ENCODE measurements at places on chromosomes 5 and 9.

- DNase-seq, result no peak
Observed at GRCh38 chr5:54581831-54582548, 64.4 kb downstream of the SNX18 start.

DNA sequence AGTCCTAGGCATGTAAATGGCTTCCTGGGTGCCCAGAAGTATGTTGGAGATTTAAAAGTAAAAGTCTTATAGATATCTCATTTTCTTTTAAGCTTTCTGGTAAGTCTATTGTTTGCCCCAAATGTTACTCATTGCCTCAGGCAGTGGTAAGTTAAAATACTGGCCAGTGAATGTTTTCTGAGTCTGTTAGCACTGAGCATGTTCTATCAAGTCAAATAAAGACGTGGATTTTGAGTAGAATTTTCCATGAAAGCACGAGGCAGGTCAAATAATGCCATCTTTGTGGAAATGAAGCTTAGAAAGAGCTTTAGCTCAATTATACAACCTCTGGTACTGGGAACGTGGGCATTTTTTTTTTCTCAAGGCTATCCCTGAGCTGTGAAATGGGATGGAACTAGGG lies 651.3 kb upstream of the ACO1 start:
- no peak for DNase-seq

DNA sequence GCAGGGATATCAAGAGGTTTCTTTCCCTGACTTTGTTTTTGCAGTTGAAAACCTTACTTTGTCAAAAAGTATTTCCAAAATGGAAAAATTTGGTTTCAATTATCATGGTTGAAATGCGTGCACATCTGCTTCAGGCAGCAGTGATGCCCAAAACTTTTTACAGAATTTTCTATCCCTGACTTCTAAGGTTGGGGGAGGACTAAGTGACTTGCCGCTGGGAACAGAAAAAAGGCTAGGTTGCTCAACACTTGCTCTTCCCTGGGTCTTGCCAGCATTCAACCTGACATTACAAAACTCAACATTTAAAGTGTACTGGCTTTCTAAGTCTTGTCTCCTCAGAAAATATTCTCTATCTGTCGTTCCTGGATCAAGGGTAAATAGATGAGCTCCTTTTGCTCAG lies 4.7 kb downstream of the KLHL3 start:
- no peak for DNase-seq

- DNase-seq, result no peak
Observed at GRCh38 chr9:92187989-92188714, 72.9 kb upstream of the SPTLC1 start.

GRCh38 chr5:107858788-107859187 lies 188.1 kb upstream of the EFNA5 start:
- no peak for DNase-seq

- DNase-seq, result no peak
Observed at GRCh38 chr9:93301291-93301811, 117.4 kb downstream of the WNK2 start.

DNA sequence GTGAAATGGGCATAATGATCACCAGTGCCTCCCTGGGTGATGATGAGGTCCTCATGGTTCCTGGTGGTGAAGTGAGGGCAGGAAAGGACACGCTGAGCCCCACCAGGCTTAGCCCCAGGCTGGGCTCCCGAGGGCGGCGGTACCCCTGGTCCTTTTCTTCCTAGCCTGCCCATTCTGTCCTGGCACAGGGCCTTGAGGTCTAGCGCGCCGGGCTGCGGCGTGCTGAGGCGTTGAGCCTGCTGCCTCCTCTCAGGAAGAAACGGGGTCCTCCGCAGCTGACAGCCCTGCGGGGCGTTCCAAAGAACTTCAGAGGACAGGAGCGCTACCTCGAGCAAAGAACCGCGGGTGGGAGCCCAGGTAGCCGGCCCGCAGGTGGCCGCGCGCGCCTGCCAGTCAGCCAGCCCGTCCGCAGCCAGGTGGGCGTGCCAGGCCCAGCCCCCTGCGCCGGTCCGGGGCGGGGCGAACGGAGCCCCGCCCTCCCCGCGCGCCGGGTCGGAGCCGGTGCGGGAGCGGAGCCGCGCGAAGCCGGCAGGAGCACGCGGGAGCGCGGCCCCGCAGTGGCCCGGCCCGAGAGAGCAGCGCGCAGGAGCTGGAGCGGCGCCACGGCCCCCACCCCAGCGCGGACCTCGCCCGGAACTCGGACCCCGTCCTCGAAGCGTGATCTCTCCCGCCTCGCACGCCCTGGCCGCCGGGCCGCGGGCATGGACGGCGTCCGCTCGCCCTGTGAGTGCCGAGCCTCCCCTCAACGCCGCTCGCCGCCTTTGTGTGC lies at the start of gene WNK2:
Gene WNK2, plus strand, starts transcription at position 477 of the 769 bp plus-strand sequence. CDS start 791 bp downstream, outside the sequence.
- DNase-seq, result peak; percentile 82

GRCh38 chr5:169223595-169223953 lies 77.4 kb downstream of the SLIT3 start:
- no peak for DNase-seq

GRCh38 chr9:95666096-95666784 lies 149.5 kb upstream of the PTCH1 start:
- DNase-seq, result no peak

GRCh38 chr9:2413160-2413805 lies 208.3 kb upstream of the VLDLR start:
- DNase-seq, result no peak

DNA sequence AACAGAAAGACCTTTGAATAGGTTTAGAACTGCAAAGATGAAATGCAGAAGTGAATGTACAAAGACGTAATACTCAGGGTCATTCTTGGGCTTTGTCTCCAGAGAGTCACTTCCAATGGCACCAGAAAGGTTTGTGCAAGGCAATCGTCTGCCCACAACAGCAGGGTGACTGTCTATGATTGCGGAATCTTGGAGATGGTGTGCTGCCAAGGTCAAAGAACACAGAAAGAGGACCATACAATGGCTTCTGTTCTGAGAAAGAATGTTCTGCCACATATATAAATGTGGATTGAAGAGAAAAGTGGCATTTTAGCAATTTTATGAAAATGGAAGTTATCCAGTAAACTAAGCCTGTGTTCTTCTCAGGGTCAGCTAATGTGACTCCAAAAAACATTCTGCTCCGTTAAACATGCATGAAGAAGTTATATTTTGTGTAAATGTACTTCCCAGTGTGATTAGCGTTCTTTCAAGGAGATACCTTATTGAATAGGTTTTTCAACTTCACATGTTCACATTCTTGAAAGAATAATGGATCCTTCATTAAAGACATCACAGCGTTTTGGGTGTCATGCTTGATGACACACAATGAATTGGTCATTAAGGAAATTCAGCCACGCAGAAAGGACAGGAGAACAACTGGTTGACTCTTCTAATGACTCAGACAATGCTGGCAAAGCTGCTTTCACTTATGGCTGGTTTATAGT lies 73.4 kb upstream of the CDH6 start:
- DNase-seq, result no peak

DNA sequence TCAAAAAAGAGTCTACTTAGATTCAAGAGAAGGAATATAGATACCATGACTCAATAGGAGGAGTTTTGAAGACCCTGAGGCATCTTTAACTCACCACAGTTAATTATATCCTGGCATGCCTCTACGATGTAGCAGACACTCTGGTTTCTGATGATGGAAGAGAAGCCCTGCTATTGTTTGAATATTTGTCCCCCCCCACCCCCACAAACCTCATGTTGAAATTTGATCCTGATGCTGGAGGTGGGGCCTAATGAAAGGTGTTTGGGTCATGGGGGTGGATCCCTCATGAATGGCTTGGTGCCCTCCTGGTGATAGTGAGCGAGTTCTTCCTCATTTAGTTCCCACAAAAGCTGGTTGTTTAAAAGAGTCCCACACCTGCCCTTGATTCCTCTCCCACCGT lies 147.9 kb upstream of the TBCA start:
- DNase-seq, result no peak

- DNase-seq, result no peak
Observed at GRCh38 chr5:38105231-38105570, 153.2 kb upstream of the EGFLAM start.

- no peak for DNase-seq
Observed at GRCh38 chr5:139312075-139312474, 18.5 kb downstream of the MATR3 start.

- no peak for DNase-seq
Observed at GRCh38 chr9:14018081-14018480, 295.9 kb downstream of the NFIB start.

GRCh38 chr5:80654054-80654390 lies 430 bp upstream of the MSH3 start:
- no peak for DNase-seq

DNA sequence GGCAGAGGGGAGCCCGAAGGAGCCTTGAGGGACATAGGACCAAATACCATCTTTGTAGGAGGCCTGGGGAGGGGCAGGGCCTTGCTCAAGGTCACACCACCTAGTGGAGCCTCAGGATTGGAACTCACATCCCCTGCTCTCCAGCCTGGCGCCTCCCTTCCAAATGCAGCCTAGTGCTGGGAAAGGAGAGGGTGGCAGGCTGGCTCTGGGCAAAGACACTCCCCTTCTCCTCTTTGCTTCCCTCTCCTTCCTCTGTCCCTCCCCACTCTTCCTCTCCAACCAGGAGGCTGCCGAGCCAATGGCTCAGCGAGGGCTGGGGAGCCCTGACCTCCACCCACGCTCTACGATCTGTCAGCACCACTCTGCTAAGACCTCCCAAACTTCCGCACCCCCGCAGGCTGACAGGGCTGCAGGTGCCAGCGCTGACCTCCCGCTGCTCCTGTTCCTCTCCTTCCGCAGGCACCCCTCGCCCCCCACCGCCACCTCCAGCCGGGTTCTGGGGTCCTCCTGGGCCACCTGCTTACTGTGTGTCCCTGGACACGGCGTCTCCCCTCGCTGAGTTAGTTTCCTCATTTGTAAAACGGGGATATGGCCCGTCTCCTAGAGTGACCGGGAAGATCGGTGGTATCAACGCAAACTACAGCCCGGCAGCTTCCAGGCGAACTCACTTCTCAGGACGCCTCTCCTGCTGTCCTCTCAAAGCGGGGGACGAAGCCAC lies 52.9 kb downstream of the C9orf50 start:
- DNase-seq, result peak; percentile 40

DNA sequence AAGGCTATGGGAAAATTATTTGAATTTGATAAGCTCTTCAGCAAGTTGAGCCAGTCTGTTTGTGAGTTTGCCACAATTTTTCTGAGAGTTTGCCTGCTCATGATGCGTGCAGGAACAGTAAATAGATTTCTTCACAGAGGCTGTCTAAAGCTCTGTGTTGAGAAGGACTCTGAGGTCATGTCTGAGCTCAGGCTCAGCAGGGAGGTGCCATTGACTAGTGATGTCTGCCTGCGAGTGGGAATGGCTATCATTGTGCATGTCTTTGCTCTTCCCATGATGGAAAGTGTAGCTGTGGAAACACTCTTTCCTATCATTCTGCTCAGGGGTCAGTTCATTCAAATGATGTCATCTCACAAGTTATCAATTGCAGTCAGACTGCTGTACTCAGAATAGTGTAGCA lies 142.8 kb downstream of the RASEF start:
- no peak for DNase-seq

DNA sequence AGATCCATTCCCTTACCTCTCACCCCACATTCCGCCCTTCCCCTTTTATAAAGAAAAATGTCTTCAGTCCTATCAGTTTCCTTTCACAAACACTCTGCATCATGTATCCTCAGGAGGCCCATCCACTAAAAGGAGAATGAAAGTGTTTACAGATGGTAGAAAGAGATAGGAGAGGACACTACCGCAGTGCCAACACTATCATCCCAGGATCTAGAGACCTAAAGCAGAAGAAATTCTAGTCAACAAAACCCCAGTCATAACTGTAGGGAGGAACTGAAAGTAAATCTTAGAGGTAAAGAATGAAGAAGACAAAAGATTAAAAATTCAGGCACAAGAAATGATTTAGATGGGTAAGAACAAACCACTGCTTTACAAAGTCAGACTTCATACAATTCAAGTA lies 114.1 kb downstream of the MLLT3 start:
- no peak for DNase-seq

GRCh38 chr5:116650964-116651363 lies 76.3 kb upstream of the SEMA6A start:
- DNase-seq, result no peak

- DNase-seq, result no peak
Observed at GRCh38 chr5:97891971-97892370, 708.9 kb upstream of the RIOK2 start.

DNA sequence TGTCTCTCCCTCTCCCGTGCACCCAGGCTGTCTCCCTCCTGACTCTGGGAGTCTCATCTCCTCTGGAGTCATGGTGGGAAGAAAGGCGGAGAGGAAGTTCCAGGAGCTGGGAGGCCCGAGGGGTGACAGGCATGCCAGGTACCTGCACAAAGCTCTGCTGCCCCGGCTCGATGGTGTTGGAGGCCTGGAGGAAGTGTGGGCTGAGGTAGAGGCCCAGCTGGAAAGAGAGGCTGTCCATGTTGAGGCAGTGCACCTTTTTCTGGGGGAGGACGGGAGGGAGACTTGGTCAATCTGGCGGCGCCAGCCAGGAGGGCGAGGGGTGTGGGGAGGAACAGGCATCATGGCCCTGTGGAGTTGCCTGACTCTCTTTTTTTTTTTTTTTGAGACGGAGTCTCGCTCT lies 15.9 kb downstream of the FPGS start:
- no peak for DNase-seq

GRCh38 chr5:120454094-120454798 lies 9.9 kb upstream of the PRR16 start:
- DNase-seq, result no peak

DNA sequence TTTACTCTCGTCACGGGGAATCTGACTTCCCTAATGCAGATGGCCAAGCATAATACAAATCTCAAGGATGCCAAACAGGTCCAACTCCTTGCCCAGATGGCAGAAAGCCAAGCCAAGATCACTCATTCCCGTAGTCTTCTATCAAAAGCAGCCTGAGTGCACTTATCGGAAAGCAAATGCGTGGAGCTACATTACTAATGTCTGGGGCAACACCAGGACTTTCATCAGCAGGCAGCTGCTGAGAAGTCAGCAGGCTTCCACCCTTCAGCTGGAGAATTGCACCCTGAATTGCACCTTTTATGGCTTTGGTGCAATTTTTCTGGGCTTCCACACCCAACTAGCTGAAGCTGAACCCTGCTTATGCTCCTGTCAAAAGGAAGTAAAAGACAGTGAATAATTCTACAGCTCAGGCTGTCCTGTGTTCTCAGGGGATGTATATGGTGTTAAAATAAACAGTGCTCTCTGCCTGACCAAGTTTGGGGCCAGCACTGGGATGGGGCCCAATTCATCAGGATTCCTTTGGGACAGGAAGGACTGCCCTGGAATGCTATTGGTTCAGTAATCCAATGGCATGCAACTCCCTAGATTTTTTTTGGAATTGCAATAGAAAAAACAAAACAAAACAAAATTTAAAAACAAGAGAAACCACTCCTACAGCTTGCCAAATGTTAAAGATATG lies 92.6 kb downstream of the DPYSL3 start:
- peak; percentile 72 for DNase-seq

DNA sequence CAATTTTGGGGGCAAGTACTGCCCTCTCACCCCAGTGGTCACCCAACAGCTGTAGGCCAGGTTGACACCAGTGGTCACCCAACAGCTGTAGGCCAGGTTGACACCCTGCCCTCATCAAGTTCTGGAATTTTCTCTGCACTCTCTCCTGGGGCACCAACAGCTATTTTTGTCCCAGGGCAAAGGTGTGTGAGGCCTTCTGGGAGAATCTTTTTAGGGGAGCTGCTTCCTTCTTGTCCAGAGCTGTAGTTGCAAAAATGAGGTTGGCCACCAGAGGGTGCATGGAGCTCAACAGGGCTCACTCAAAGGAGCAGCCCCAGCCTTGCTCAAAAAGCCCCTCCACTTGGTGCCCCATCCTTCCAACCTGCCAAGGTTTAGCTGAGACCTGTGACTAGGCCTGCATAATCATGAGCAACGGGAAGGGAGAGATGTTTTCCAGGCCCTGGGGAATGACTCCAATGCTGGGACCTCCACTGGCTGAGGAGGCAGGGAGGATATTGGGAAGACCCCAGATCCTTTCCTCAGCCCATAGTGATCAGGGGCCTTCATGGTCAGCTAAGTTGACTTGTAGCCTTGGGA lies 10.6 kb upstream of the P4HA2 start:
- DNase-seq, result peak; percentile 90

Measured in stomach (tissue), 19 donors.